ENCODE measurements at places on chromosomes 6 and 20.

GRCh38 chr20:64116541-64117431, 9.4 kb upstream of the NPBWR2 start:
- no peak for DNase-seq
- peaks cover 9% of the 10 kb centered on the region for H3K4me1 ChIP-seq
- H3K27ac ChIP-seq = no peak overlapping the region
- H3K27me3 ChIP-seq = peaks cover 4% of the 10 kb centered on the region
- H3K36me3 ChIP-seq = no peaks in the 10 kb centered on the region

DNA sequence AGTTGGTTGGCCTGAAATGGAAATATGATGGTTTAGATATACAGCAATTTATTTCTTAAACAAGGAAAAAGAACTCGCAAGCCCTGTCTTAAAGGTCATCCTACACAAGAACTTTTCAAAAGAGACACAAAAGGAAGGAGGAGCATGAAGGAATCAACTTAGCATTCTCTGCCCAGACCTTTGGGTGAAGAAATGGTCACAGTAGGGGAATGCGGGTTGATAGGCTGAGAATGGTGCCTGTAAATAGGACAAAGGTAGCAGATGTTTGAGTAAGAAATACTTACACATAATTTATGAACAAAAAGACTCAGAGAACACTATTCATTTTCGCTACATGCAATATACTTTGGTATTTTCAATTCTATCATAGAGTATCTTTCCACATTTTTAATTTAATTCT, 15.0 kb downstream of the ADGRF5 start:
- no peak for DNase-seq
- no peak overlapping the region for H3K27ac ChIP-seq
- peaks cover 3% of the 10 kb centered on the region for H3K27me3 ChIP-seq
- no peaks in the 10 kb centered on the region for H3K36me3 ChIP-seq
- no peak overlapping the region for H3K4me3 ChIP-seq

DNA sequence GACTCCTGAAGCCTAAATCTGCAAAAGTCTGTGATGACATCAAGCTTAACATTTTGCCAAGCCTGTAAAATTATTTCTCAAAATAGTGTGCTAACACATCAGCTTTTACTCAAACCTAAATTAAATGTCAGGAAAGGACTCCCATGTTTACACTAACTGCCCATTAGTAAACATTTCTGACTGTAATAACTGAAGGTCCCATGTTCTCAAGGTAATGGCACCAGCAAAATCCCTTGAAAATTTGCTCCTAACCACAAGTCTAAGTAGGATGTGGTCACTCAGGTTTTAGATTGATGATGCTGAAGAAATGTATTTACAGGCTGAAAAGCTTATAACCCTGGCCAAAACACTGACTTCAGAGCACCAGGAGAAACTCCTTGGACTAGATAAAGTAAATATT, 33.0 kb downstream of the BACH2 start:
- H3K36me3 ChIP-seq = peaks cover 82% of the 10 kb centered on the region
- H3K4me3 ChIP-seq = no peak overlapping the region
- peaks cover 99% of the 10 kb centered on the region for H3K4me1 ChIP-seq
- no peak for DNase-seq
- peak overlapping the region; percentile 94 for H3K27ac ChIP-seq

GRCh38 chr6:23250556-23250955, 681.2 kb downstream of the HDGFL1 start:
- no peaks in the 10 kb centered on the region for H3K36me3 ChIP-seq
- H3K27me3 ChIP-seq = no peaks in the 10 kb centered on the region
- H3K4me1 ChIP-seq = no peaks in the 10 kb centered on the region

GRCh38 chr20:47493175-47493962, 8.3 kb upstream of the NCOA3 start:
- H3K27me3 ChIP-seq = no peaks in the 10 kb centered on the region
- peak; percentile 74 for DNase-seq
- H3K4me1 ChIP-seq = peaks cover 80% of the 10 kb centered on the region
- peaks cover 7% of the 10 kb centered on the region for H3K36me3 ChIP-seq
- H3K4me3 ChIP-seq = peak overlapping the region; percentile 69
- peak overlapping the region; percentile 89 for H3K27ac ChIP-seq

GRCh38 chr6:144297511-144298100, 12.5 kb downstream of the UTRN start:
- peaks cover 4% of the 10 kb centered on the region for H3K36me3 ChIP-seq
- DNase-seq = no peak
- no peaks in the 10 kb centered on the region for H3K27me3 ChIP-seq
- no peak overlapping the region for H3K4me3 ChIP-seq
- H3K4me1 ChIP-seq = peaks cover 11% of the 10 kb centered on the region

DNA sequence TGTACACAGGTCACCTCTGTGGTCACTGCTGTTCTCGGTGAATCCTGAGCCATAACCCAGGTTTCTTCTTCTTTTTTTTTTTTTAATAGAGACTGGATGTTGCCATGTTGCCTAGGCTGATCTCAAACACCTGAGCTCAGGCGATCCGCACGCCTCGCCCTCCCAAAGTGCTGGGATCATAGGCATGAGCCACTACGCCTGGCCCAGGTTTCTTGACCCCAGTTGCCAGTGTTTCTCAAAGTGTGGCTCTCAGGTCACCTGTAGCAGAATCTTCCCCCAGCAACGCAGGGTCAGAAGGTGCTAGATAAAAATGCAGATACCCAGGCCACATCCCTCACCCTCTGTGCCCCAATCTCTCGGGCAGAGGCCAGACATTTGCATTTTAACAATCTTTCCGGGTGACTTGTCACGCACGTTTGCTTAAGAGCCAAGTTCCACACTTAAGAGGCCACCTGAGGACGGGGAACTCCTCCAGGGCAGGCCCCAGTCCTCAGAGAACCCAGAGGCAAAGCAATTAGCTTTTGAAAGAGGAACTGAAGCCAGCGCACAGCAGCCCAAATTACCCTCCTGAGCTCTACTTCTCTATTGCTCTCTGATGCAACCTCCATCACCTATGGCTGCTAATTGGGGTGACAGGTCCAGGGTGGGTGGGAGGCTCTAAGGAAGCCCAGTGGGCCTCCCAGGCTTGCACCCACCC, 81.8 kb downstream of the NFATC2 start:
- no peak overlapping the region for H3K4me3 ChIP-seq
- peaks cover 53% of the 10 kb centered on the region for H3K4me1 ChIP-seq
- peak overlapping the region; percentile 68 for H3K27ac ChIP-seq
- DNase-seq = no peak
- peaks cover 43% of the 10 kb centered on the region for H3K36me3 ChIP-seq

- no peaks in the 10 kb centered on the region for H3K4me1 ChIP-seq
- H3K27ac ChIP-seq = no peak overlapping the region
- H3K27me3 ChIP-seq = peaks cover 11% of the 10 kb centered on the region
- no peak for DNase-seq
- no peak overlapping the region for H3K4me3 ChIP-seq
Observed at GRCh38 chr6:132210886-132211563, 190.2 kb downstream of the MOXD1 start.
